ENCODE measurements at places on chromosomes 1 and 21.

- DNase-seq = peak; percentile 80
Observed at GRCh38 chr1:28914228-28915030, at the start of gene EPB41. TSS of gene EPB41 (plus strand) at chr1:28914569. CDS start at chr1:28987438, 72,869 bp downstream.

DNA sequence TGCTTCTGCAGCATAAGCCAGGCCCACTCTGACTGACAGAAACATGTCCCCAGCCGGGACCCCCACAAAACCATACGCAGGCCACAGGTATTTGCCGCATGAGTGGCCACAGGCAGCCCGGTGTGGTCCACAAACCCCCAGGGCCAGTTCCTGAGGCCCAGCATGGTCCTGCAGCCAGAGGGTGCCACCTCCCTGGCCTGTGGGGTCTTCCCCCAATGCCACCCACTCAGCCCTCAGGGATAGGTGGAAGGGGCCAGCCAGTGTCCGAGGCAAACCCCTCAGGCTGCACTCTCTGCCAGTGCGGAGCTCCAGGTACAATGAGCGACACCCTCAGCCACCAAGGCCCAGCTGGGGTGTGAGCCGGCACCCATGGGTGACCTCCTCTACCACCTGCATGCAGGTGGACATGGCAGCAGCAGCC lies 43.5 kb downstream of the UBE2G2 start:
- DNase-seq = no peak

DNA sequence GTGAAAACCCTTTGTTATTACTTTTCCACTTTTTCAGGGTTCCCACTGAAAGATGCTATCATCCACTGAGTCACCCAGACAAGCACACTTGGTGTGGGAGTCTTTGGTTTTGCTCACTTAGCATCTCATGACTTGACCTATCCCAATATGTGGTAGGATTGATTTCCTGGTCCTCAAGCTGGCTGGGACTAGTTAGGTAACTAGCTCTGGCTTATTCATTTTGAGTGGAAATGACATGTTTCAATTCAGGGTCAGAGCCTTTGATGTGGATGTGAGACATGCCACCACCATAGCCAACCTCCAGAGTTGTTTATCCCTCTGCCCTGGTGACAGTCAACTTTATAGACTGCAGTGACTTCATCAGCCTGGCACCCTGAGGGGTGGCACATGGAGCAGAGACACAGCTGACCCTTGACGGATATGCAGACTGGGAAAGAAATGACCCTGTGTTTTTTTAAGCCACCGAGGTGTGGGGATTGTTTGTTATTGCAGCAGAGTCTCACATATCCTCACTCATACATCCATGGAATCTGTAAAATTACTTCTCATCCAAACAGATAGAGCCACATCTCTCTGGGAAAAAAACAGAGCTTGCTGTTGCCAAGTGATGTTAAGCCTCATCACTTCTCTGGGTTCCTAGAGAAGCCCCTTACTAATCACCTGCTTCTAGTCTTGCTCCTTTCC lies 699.9 kb downstream of the MATN1 start:
- DNase-seq = no peak

- no peak for DNase-seq
Observed at GRCh38 chr1:170587253-170587593, 55.3 kb downstream of the GORAB start.

- no peak for DNase-seq
Observed at GRCh38 chr1:31593770-31594632, 17.7 kb downstream of the TINAGL1 start.

- DNase-seq = no peak
Observed at GRCh38 chr1:206658264-206658980, 23.1 kb downstream of the DYRK3 start.

GRCh38 chr1:115356356-115356755 lies 18.3 kb upstream of the NGF start:
- no peak for DNase-seq

GRCh38 chr1:225936523-225936922 lies 4.5 kb downstream of the LEFTY2 start:
- DNase-seq = no peak

GRCh38 chr1:15948595-15949452 lies 27.1 kb downstream of the ZBTB17 start:
- DNase-seq = no peak

DNA sequence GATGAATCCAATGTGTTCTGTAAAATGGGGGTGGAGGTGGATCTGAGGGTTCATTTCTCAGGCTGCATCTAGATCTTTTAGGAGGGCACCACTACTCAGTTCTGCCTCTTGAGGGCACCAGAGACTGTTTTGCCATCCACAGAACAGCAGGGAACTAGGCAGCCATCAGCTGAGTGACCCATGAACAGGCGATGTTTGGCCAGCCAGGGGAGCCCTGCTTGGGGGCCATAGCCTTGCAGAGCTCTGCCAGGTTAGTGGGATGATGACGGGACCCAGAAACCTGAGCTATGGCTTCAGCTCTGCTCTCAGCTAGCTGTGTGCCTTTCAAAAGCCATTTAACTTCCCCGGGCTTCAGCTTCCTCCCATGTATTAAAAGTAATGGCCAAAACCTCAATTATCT lies 13.4 kb upstream of the NOS1AP start:
- DNase-seq = no peak

- DNase-seq = no peak
Observed at GRCh38 chr21:44295646-44296045, 4.2 kb upstream of the PFKL start.

GRCh38 chr1:56639211-56639610 lies 5.9 kb upstream of the PRKAA2 start:
- no peak for DNase-seq

DNA sequence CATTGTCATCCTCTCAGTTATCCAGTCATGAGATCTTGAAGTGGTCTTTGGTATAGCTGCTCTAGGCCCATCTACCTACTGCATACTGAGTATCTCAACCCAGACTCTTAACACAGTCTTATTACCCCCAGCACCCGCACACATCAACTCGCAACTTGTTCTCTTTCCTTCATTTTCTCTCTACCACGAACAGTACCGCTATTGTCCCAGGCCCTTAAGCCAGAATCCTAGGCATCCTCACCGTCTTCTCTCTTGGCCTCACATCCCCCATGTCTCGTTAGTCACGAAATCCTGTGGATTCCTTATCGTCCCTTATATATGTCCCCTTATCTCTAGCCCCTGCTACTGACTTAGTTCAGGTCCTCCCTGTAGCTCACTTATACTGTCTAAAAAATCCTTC lies 126.4 kb downstream of the TMEM53 start:
- no peak for DNase-seq

GRCh38 chr1:110591956-110592355 lies 14.2 kb downstream of the KCNA2 start:
- no peak for DNase-seq

DNA sequence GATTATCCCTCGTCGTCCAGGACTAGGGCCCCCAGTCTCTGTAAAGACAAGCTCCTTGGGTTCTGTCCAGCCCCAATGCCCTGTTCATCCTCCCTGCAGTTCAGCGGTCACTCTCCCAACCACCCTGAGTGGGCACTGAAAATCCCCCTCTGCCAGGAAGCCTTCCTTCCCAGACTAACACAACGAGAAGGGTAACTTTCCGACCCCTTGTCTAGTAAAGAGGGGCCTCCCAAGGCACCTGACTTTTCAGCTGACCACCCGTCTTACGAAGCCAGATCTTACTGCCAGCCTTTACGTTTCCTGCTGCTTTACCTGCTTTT lies 13.4 kb downstream of the TMEM9 start:
- no peak for DNase-seq

GRCh38 chr1:228099331-228099732 lies 3.8 kb downstream of the C1orf35 start:
- no peak for DNase-seq

GRCh38 chr1:58312971-58313563 lies 233.5 kb downstream of the OMA1 start:
- DNase-seq = no peak

DNA sequence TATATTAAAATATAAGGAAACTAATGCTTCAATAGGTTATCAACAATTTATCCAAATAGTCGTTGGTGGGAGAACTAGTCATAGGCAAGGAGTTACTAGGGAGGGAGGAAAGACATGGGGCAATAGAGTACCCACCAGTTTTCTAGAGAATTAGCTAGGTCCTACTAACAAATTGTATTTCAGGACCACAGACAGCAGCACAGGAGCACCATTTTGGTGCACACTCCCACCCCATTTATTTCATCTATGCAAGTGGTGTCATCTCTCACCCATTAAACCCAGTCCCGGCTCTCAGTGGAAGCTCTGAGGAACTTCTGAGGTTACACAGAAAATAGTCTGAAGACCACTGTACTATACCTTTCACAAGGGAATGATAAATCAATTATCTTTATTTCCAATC lies 89.0 kb upstream of the BCAR3 start:
- no peak for DNase-seq

GRCh38 chr1:178650934-178651511 lies 74.0 kb upstream of the RALGPS2 start:
- no peak for DNase-seq

- DNase-seq = no peak
Observed at GRCh38 chr1:29145739-29146437, 22.2 kb upstream of the TMEM200B start.

- peak; percentile 29 for DNase-seq
Observed at GRCh38 chr1:174965362-174966007, 34.3 kb upstream of the CACYBP start.

DNA sequence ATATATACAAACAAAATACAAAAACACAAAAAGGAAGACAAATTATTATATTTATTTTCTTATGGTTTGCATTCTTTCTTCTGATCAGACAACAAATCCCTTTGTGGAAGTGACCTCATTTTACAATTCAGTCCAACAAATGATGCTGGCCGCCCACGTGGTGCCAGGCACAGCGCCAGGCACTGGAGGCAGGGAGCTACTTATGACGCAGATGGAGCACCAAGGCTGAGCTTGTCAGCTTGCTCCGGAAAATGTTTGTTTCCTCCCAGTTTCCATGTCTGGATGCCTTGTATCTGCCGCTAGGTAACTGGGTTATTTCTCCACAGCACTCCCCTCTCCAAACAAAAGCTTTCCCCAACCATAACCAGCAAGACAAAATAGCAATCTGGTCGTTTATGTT lies 30.7 kb upstream of the CD34 start:
- peak; percentile 64 for DNase-seq

DNA sequence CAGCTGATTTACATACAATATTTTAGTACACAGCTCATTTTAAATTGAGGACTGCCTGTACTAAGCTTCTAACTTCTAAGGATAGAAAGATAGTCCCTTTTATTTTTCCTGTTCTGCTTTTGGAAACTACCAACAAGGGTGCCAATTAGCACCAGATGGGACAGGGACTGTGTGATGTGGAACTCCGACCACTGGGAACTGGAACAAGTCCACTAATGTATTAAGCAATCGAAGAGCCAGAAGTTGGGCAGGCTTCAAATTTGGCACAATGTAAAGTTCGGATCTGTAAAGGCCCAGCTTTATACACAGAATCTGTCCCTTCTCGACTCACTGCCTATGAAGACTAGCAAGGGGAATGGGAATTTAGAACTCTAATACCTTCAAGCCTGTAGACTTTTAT lies 149.3 kb downstream of the ZC3H11B start:
- DNase-seq = no peak

GRCh38 chr1:100882698-100883097 lies 11.9 kb downstream of the EXTL2 start:
- no peak for DNase-seq

DNA sequence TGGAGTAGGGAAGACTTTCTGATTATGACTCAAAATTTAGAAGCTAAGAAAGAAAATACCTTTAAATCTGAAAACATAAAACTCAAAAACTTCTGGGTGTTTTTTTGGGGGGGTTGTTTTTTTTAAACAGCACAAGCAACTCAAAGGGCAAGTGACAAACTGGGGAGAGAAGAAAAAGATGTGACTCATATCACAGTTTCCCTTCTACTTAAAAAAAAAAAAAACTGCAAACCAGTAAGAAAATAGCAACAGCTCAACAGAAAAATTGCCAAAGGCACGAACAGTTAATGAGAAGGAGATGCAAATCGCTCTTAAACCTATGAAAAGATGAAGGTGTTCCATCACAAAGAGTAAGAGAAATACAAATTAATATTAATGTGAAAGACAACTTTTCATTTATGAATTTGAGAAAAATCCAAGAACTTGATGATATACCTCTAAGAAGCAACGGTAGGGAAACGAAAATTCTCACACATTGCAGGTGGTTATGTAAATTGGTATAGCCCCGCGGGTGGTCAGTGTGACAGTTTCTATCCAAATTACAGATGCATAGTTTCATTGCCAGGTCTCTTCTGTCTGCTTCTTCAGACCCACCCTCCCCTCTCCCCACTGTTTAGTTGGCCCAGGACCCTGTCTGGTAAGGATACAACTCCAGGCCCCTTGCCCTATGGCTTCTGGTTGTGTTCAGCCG lies 9.0 kb downstream of the IFNAR2 start:
- DNase-seq = no peak

DNA sequence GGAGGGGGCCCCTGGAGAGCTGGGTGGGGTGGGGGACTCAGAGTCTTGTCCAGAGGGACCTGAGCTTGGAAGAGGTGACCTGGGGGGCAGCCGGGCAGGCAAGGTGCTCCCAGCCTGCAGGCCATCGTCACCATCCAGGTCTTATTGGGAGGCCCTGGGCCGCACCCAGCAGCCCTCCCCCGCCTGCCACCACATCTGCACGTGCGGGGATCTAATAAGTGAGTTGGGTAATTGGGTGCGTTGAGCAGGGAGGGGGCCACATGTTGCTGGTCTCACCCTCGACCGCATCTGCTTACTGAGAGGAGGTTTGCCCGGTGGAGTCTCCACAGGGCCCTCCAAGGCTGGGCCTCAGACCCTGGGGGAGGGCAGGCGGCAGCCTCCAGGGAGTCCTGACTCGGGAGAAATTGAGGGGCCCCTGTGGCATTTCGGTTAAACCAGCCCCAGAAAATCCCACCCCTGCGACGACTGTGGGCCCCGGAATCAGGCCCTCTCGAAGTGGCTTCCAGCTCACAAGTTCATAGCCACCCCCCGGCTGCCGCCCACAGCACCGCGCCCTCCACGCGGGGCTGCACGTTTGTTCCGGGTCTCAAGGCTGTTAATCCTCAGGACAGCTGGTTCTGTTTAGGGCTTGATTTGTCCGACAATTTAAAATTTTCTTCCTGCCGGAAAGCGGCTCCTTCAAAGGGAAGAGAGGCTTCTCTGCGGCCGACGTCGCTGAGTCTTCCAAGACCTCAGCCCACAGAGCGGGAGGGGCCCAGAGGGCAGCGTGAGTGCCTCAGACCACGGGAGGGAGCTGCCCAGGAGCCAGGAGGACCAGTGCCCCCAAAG lies 14.7 kb upstream of the COL6A2 start:
- DNase-seq = no peak

DNA sequence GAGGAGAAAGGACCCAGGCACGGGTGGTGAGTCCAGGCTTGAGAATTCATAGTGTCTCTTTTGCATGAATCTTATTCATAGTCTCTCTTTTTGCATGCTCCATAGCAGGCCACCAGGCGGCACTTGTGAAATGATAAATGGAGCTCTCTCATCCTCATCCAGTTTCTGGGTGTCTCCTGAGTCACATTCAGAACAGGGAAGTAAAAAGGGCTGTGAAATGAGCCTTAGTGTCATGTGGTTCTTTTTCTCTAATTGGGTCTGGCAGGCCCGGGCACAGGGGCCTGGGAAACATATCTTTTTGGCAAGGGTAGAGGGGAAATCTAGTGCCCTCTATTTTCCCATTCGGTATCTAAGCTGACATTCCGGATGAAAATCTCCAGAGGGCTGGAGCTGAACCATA lies 19.1 kb upstream of the NCF2 start:
- DNase-seq = no peak
